Thymus (tissue), 14 donors: ENCODE measurements at places on chromosomes 5 and 9. TPM values are rescaled to one million over a fixed set of nuclear protein-coding genes. Genes with fewer than 3 reads are reported as not detected.

The SCGB3A2 gene
- 0.71 TPM for total RNA-seq

- no peaks in the 10 kb centered on the region for H3K4me1 ChIP-seq
- no peaks in the 10 kb centered on the region for H3K36me3 ChIP-seq
- H3K27ac ChIP-seq: no peak overlapping the region
- no peak for DNase-seq
- no peak overlapping the region for H3K4me3 ChIP-seq
- H3K27me3 ChIP-seq: no peaks in the 10 kb centered on the region
Measured at GRCh38 chr9:90915693-90916092, 114.1 kb downstream of the SYK start.

DNA sequence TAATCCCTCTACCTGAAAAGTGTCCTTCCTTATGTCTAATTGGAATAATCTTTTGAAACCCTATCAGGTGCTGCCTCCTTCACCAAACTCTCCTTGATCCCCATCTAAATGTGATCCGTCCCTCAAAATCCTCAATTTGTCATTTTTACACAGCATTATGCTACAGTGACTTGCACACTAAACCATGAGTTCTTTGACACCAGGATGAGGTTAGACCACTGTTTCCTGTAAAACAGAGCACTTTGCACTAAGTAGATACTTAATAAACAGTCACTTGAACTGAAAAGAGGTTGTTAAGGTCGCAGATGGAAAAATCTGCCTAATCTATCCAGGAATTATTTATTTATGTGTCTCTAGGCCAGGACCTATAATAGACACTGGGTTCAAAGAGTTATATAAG is 44.2 kb upstream of the TLX3 start:
- DNase-seq: no peak
- no peaks in the 10 kb centered on the region for H3K4me1 ChIP-seq
- no peaks in the 10 kb centered on the region for H3K36me3 ChIP-seq
- H3K27me3 ChIP-seq: no peaks in the 10 kb centered on the region

GRCh38 chr5:125109293-125109692 is 362.9 kb upstream of the ZNF608 start:
- no peak for DNase-seq
- H3K27me3 ChIP-seq: no peaks in the 10 kb centered on the region
- H3K27ac ChIP-seq: no peak overlapping the region
- H3K36me3 ChIP-seq: no peaks in the 10 kb centered on the region

GRCh38 chr9:125663127-125663526 is 43.9 kb downstream of the MAPKAP1 start:
- no peaks in the 10 kb centered on the region for H3K27me3 ChIP-seq
- no peak overlapping the region for H3K27ac ChIP-seq
- DNase-seq: no peak
- no peaks in the 10 kb centered on the region for H3K4me1 ChIP-seq
- H3K36me3 ChIP-seq: no peaks in the 10 kb centered on the region
- no peak overlapping the region for H3K4me3 ChIP-seq
